GF-D8 (cell line): ENCODE measurements at places on chromosomes 7 and 10.

DNA sequence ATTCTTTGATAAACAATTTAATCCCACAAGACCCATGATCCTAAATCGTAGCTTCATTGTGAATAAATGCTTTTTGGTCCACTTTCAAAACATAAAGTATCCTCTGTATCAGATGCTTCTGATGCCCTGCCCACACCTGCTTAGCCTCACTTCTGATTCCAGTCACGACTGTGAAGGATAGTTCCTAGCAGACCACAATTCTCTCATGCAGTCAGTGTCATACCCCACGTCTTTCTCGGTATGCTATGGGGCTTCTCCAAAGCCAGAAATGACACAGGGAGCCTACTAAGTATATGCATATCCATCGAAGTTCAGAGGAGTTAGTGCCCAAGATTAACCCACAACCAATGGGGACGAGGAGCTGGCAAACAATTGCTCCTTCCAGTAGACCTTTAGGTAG, 27.6 kb upstream of the CTNNA3 start:
- no peak for DNase-seq

DNA sequence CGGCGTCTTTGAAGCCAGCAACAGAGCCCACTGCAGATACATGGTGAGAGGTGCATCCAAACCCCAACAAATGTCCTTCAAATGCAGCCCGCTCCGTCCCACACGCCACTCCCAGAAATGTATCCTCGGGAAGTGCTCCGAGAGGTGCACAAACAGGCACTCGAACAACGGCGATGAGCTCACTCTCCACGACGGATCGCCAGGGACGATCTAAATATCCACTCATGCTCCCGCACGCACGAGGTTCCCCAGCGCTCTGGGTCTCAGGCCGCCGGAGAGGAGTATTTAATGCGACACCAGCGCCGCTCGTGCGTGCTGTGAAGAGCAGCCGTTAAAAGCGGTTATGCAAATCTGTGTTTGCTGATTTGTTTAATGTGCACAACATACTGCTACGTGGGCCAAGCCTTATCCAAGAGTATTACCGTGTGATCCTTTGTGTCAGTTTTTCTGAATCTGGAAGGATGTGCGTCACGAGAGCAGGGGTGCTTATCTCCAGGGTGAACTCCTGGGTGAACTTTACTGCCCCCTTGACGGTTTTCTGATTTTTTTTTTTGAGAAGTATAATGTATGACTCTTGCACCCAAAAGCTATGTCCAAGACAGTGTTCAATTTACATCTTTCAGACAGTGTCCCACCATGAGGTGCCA, 48.5 kb upstream of the PPP2R2D start:
- DNase-seq = no peak

GRCh38 chr10:48604991-48605508, at the start of gene ARHGAP22:
Gene ARHGAP22 (minus strand): TSS chr10:48605073. CDS start chr10:48604796, 277 bp downstream.
- DNase-seq = no peak

- no peak for DNase-seq
These were observed 74.1 kb downstream of the FAM53B start for GRCh38 chr10:124669824-124670654.

- DNase-seq = no peak
These were observed 64.6 kb upstream of the LRRN3 start for GRCh38 chr7:111026343-111026742.

GRCh38 chr7:31782411-31782991, 95.5 kb downstream of the PPP1R17 start:
- no peak for DNase-seq

DNA sequence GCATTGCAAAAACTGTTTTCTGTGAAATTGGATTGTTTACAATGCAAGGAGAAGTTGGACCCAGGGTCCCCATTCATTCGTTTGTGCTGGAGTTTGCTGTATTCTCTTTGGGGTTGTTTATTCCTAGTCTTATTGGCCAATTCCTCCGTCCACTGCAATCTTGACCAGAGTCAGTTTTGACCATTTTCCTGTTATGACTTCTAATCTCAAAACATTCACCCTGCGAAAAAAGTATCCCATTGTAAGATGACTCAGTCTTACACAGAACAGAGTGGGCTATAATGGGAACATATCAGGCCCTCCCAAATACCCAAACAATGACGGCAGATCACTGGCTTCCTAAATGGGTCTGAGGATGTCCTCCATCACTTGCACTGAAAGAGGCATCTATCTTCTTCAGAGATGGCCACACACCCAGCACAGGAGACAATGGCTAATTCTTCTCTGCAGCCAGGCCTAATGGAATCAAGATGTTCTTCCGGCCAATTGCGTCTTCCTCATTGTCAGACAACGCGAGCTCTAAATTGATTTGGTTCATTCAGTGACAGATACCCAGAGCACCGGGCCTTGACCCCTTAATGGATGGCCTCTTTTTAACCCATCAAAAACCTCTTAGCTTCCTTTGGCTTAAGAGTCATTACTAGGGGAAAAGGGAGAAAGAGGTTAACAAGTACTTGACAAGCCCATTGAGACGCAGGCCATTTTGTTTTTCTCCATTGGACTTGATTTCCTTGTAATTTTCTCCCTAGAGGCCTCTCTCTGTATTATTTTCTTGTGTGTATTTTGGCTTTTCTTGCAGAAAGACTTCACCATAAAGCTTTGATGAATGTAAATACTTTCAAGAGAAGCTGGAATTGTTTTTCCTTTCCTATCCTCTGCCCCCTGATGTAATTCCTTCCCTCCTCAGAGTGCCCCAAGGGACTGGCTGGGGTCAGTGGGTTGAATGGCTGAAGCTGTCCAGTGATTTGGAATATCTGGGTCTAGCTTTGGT, 129.6 kb downstream of the PRPF18 start:
- no peak for DNase-seq

DNA sequence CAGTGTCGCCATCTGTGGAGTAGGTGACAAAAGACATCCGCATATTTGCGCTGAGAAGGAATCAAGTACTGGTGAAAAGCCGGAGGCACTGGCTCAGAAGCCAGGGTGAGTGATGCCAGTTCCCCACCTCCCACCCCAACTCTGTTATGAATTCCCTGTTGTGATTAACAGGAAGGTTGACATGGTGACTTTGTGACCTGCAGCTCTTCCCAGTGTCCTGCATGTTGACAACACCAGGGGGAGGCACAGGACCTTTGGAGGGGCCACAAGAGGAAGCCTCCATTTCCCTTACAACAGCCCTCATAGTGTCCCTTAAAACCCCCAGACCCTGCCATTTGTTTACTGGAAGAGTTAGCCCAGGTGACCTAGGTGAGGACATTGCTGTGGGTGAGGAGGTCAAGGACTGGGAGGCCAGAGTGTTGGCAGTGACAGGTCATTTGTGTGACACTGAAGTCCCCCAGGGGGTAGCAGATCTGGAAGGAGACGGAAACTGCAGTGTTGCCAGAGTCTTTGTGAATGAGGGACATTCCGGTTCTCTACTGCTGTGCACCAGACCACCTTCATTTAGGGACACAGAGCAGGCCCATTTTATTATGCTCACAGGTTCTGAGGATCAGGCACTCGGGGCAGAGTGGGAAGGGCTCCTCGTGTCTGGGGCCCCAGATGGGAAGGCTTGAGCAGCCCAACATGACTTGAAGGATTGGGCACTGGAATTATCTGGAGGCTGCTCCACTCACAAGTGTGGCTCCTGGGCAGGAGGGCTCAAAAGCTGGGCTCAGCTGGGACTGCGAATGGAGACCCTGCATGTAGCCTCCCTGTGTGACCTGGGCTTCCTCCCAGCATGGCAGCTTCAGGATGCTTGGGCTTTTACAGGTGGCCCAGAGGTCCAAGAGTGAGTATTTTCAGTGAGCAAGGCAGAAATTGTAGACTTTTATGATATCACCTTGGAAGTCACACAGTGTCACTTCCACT, 13.0 kb upstream of the ANTXRL start:
- no peak for DNase-seq

- DNase-seq = no peak
These were observed 2.1 kb downstream of the ETV1 start for GRCh38 chr7:13987395-13987794.

DNA sequence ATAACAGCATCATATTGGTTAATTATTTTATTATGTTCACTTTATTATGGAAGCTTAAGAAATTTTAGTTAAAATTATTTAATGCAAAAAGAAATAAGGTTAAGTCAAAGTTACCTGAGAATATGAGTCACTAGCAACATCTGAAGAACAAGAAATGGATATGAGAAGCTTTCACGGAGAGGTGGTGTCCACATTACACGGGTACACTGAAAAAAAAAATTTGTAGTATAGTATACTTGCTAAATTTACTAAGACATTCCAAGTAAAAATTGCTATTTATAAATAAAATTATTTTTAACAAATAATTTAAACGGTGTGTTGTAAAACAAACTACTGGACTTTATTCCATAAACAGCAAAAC, 63.9 kb downstream of the DPY19L1 start:
- no peak for DNase-seq

- no peak for DNase-seq
These were observed 223.2 kb downstream of the SH2D4B start for GRCh38 chr10:80760914-80761371.

- DNase-seq = no peak
These were observed 125.3 kb downstream of the SORCS3 start for GRCh38 chr10:104766341-104766740.

DNA sequence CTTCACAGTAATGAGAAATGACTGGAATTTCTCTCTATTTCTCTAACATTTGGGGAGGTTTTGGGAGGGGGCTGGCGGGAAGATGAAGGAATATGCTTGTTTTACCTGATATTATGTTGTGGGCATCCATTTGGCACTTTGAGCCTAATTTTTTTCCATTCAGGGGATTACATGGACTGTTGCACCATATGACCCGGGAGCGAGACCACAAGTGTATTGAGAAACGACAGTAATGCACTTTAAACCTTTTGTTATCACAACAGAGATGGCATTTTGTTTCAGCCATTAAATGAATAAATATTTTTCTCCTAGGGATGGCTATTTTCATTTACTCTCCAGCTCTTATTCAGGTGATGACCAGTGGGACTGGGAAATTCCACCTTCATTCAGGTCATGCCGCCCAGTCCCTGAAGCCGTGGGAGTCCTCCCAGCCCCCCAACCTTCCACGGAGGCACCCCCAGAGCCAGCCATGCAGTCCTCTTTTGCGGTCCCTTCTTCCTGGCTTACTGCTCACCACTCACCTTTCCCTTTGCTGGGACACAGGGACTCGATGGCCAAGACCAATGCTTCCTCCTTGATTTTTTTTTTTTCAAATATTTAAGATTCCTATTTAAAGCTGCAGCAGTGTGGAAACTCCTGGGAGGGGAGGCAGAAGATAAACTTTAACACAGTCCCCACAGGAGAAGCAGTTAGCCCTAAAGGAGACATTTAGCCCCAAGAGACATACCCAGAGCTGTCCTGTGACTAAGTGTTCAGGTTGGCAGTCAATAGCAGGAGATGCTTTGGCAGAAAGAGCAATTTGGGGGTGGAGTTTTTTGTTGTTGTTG, 190.9 kb upstream of the YAE1 start:
- no peak for DNase-seq

- peak; percentile 31 for DNase-seq
These were observed 31.5 kb downstream of the TCF7L2 start for GRCh38 chr10:112981553-112981952.

DNA sequence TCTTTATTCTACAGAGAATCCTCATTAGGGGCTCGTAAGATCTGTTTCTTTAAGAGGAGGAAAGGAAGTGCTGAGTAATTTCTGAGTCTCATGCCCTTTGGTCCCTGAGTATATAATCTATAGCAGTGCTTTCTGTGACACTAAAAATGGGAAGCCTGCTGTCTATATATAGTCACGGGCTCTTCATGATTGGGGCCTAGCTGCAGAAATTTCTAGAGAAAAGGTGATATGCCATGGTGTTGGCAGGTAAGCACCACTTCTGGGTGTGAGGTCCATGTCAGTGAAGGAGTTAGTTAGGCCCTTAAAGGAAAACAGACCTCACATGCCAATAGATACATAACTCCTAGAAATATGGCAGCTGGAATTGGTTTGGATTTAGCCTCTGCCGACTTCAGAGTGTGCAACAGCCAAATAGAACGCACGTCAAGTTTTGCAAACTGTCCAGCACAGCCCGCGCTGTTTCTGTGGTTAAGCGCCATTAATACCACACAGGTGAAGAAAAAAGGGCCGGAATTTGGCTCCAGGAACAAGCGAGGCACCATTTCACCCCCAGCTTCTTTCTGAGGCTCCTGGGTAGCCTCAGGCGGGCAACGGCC, 123.2 kb downstream of the TACC2 start:
- no peak for DNase-seq

DNA sequence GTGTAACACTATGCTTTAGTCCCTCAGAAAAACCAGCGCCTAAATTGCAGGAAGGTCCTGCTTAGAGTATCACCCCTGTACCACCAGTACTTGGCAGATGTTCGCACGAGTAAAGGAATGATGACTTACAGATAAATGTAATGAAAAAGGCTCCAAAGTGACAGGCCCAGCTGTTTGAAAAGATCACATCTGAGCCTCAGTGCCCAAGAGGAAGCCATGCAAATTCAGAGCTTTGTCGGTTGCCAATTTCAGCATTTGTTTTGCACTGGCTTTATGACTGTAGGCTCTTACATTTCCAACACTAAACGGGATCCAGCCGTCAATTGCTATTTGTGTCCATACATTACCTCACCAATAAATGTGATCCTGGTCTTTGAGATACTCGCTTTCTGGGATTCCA, 60.6 kb upstream of the GAD2 start:
- DNase-seq = no peak

DNA sequence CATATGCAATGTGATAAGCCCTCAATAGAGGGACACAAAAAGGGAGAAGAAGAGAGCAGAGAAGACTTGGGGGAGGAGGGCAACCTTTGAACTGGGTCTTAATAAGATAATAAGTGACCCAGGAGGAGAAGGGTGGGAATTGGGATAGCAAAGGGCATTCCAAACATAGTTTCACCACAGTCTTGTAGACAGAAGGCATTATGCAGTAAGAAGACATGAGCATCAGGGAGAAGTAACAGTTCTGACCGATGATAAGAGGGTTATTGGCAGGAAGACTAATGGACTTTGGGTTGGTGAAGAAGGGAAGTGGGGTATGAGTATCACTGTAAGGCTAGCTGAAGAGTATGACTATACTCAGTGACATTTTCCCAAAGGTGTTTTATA, 63.6 kb downstream of the TES start:
- no peak for DNase-seq

DNA sequence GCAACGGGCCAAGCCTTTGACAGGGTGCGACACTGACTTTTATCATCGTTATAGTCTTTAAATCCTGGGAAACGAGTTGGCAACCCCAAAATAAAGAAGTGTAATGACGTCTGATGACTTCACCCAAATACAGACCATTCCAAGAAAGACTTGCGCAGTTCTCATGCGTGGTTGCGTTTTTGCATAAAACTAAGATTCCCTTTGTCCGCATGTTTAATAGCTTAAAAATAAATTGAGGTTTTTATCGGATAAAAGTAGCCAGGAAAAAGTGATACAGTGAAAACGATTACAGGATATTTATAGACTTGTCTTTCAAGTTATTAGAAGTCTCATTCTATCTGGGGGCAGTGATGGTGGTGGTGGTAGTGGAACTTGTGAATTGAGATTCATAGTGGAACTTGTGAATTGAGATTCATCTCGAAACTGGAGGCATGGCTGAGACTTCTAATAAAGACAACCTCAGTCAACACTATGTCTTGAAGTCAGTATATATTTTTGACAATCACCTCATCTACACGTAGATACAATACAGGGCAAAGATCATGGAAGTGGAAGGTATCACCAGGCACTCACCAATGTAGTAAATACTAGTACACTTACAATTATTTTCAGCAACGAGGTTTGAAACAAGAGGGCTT, 1.2 kb upstream of the NAMPT start:
- DNase-seq = no peak

GRCh38 chr7:129886818-129887186, 66.0 kb downstream of the UBE2H start:
- DNase-seq = no peak
